Bronchus fibroblast of lung (primary cell): ENCODE measurements at places on chromosomes 5 and 9. TPM values are rescaled to one million over a fixed set of nuclear protein-coding genes. Genes with fewer than 3 reads are reported as not detected.

The ZBTB43 gene
- total RNA-seq = 3.0 TPM in 2 replicates

The ANKRD34B gene
- not detected in 2 replicates for total RNA-seq

The SOX30 gene
- total RNA-seq = 0.15 TPM in 1 of 2 replicates, not detected in the other

The SLC6A18 gene
- not detected in 2 replicates for total RNA-seq

The SPINK6 gene
- total RNA-seq = not detected in 2 replicates

The NEUROG1 gene
- total RNA-seq = not detected in 2 replicates

The SLCO6A1 gene
- total RNA-seq = not detected in 2 replicates

The IL17B gene
- total RNA-seq = not detected in 2 replicates

The PAPPA gene
- 11.1 and 11.3 TPM in 2 replicates for total RNA-seq

The ZNF354C gene
- 2.8 and 3.0 TPM in 2 replicates for total RNA-seq

The CD274 gene
- 2.5 and 2.9 TPM in 2 replicates for total RNA-seq

The EQTN gene
- not detected in 2 replicates for total RNA-seq

The ABL1 gene
- 47.0 and 47.2 TPM in 2 replicates for total RNA-seq

The CORO2A gene
- 1.5 and 2.1 TPM in 2 replicates for total RNA-seq

The SET gene
- total RNA-seq = 270 and 352 TPM in 2 replicates

The ELL2 gene
- 38.5 and 44.9 TPM in 2 replicates for total RNA-seq

The ERCC8 gene
- 14.3 and 14.9 TPM in 2 replicates for total RNA-seq

The SPINK14 gene
- not detected in 2 replicates for total RNA-seq

The DMRT3 gene
- total RNA-seq = not detected in 2 replicates

The CTXN3 gene
- not detected in 2 replicates for total RNA-seq

The FBXL7 gene
- total RNA-seq = 6.7 and 6.8 TPM in 2 replicates

The CKMT2 gene
- 1.0 TPM in 1 of 2 replicates, not detected in the other for total RNA-seq

The ZDHHC21 gene
- 1.6 and 1.8 TPM in 2 replicates for total RNA-seq

The PCDH1 gene
- total RNA-seq = 0.15 and 0.17 TPM in 2 replicates

The TPM2 gene
- 521 and 660 TPM in 2 replicates for total RNA-seq

The CNTLN gene
- 5.9 and 8.2 TPM in 2 replicates for total RNA-seq

The NCS1 gene
- total RNA-seq = 32.1 and 32.4 TPM in 2 replicates

The MARCHF3 gene
- total RNA-seq = 3.0 and 4.2 TPM in 2 replicates

The ARL14EPL gene
- total RNA-seq = 0.17 TPM in 1 of 2 replicates, not detected in the other

The RAB24 gene
- total RNA-seq = 21.5 and 22.0 TPM in 2 replicates
